Activated gamma-delta T cell treated with Interleukin-2 at 50 U/mL for 16 hours (primary cell): ENCODE measurements at places on chromosomes 4 and X.

DNA sequence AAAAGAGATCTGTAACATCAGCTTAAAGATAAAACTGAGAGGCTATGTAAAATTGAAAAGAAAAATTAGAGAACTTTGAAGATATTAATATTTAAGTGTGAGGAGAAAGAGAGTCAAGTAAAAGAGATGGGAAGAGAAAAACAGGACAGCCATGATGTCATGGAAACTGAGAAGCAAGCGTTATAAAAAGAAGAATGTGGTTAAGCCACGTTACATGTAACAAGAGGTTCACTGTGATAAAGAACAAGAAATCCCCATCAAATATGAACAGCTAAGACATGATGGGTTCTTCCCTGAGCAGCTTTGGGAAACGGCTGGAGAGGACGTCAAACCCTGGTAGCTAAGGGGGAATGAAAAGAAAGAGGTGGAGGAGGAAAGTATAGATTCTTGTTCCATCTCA lies 1269.3 kb upstream of the TENM3 start:
- DNase-seq, result no peak

DNA sequence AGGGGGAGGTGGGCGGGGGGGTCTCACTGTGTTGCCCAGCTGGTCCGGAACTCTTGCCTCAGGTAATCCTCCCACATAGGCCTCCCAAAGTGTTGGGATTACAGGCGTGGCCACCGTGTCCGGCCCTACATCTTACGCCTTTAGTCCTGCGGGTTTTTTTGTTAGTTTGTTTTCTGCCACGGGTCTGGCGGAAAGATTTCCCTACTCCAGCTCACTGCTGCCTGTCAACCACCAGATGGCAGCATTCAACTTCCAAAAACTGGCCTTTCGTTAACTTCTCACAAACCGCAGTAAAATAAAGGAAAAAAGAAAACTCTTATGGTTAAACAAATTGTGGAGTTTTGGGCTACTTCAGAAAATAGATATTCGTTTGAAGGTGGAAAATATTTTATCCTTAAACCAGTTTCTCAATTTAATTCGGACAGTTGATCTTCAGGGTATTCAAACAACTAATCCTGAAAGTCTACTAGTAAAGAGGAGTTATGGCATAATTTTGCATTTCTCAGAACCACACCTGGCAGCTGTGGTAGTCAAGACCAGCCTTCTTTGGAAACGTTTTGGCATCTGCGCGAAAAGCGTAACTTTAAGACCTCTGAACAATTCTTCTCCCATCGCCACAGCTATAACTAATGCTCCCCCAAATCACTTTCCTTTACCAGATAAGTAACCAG lies 41.1 kb downstream of the LUZP4 start:
- DNase-seq, result no peak

DNA sequence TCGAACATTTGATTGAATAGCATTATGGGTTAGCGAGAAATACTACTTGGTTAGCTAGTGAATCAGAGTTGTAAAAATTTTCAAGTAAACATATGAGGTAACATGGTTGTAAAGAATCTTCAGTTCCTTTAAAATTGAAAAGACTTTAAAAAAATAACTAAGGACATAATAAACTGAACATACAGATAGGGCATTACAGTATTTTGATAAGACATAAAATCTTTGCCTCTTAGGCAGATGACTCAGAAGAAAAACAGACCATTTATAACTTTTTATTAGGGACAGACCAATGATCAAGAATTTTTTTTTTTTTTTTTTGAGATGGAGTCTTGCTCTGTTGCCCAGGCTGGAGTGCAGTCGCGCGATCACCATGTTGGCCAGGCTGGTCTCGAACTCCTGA lies 43.1 kb downstream of the PNMA5 start:
- no peak for DNase-seq

- DNase-seq, result no peak
Observed at GRCh38 chrX:65961714-65962113, 78.2 kb downstream of the VSIG4 start.

DNA sequence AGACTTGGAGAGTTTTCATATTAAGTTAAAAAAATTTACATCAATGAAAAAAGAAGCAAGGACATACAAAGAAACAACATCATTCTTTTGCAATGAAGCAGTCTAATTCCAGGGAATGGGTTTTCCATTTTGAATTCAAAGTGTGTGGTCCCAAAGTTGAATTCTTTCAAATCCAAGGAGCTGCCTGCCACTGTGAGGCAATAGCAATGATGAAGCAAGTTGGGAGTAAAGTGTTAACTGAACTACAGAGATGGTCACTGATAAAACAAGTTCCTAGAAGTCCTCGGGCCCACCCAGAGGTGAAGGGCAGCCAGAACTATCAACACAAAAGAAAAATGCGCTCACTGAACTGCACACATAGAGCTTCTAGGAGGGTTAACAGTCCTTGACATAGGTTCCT lies 115.9 kb downstream of the RAB28 start:
- DNase-seq, result no peak

DNA sequence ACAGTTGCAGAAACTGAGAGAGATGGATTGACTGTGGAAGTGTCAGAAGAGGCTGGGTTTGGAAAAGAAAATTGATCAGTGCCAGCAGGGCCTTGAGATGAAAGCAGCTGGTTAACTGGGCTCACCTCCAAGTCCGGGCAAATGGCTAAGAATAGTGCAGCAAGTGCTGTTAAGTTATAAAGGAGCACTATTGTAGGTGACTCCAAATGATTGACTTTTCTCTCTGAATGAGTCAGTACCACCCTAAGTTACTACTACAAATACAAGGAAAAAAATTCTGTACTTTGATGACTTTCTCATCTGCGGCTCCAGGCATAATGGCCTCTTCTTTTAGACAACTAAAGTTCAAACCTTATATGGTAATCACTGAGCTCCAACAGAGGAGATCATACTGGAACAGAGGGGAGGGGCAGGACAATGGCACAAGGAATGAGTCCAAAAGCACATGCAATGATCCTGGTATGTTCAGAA lies 733.4 kb upstream of the INTU start:
- DNase-seq, result no peak

GRCh38 chr4:80268936-80269335 lies 2.5 kb downstream of the FGF5 start:
- no peak for DNase-seq

- DNase-seq, result no peak
Observed at GRCh38 chr4:41280010-41280409, 23.3 kb downstream of the UCHL1 start.

DNA sequence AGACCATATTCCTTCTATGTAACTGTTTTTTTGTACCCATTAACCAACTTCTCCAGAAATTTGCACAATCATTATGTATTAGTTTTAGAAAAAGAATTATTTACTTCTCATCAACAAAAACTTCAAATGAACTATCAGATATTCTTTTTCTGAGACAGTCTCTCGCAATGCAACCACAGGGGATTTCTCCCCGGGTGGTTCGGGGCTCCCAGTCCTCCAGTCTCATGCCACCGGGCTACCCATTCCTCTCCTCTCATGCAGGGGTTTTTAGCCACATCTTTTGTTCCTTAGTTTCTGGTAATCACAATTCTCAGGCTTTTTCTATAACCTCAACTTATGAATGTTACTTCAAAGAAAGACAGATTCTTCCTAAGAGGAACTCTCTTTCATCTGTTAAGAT lies 46.6 kb upstream of the CLNK start:
- DNase-seq, result no peak

DNA sequence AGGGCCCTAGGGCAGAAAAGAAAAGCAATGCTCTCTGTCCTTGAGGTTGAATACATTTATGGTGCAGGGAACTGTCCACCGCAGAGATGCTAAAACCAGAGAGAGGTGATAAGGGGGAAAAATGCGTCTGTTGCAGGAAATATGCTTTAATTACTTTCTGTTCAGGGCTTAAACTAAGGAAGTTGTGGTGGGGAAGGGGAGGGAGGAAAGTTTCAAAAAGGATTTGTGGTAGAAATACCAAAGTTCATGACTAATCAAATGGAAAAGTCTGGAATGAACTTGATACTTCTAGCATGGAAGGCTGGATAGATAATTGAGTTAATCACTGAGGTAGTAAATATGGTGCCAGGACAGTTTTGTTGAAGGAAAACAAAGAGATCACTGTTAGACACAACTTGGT lies 99.0 kb downstream of the ASB9 start:
- no peak for DNase-seq

GRCh38 chrX:14032406-14032805 lies 2.7 kb upstream of the GEMIN8 start:
- DNase-seq, result peak; percentile 57

- no peak for DNase-seq
Observed at GRCh38 chr4:85028910-85029309, 62.4 kb upstream of the WDFY3 start.

GRCh38 chrX:127259742-127260141 lies 440.2 kb downstream of the PRR32 start:
- no peak for DNase-seq

DNA sequence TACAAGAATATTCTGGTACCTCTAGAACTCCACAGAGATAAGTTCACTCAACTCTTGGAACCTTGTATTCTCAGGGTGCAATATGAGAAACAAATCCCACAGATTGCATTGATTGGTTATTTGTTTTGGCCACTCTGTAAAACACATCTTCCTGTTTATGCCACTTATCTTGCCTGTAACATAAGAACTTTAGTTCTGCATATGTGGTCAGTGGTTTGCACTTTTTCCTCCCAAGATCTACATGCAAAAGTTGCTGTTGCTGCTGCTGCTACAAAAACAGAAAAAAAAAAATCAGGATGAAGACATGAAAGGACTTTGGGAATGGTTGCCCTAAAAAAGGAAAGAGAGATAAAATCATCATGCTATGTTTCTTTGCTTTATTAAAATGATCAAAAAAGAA lies 9.6 kb downstream of the ODAPH start:
- no peak for DNase-seq

DNA sequence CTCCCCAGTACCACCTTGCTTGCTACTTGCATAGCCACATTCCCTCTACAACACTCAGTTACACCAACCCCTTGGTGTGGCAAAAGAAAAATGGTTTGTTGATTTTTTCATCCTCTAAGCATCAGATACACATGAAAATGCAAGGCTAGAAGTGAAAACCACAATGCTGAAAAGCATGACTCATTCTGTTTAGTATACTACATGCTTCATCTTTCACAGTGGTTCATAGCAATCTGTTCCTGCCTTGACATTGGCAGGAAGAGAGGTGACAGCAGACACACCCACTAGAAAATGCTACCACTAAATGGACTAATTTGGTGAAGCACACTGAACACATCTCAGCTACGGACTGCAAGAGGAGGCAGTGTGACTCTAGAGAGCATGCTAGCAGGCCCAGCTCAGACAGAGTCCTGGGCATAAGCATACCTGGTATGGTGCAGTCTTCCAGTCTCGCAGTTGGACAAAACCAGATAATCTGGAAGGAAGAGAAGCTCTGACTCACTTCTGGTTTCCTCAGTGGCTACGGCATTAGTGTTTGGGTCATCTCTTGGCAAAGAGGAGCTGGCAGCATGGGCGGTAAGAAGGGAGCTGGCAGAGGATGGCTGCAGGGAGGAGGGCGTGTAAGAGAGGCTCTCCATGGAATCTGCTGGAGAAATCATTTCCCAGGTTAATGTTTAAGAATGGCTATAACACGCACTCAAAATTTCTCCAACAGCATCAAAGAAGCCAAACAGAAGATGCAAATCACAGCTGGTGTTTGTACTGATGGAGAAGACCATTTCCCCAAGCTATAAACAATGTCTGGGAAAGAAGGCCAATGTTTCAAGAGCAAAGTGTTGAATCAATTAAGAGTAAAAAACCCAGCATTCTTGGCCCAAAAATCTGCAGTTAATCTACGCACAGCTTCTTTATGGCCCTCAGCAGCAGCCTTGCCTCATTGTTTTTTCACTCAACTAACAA lies 37.8 kb downstream of the GAB3 start:
- peak; percentile 34 for DNase-seq

DNA sequence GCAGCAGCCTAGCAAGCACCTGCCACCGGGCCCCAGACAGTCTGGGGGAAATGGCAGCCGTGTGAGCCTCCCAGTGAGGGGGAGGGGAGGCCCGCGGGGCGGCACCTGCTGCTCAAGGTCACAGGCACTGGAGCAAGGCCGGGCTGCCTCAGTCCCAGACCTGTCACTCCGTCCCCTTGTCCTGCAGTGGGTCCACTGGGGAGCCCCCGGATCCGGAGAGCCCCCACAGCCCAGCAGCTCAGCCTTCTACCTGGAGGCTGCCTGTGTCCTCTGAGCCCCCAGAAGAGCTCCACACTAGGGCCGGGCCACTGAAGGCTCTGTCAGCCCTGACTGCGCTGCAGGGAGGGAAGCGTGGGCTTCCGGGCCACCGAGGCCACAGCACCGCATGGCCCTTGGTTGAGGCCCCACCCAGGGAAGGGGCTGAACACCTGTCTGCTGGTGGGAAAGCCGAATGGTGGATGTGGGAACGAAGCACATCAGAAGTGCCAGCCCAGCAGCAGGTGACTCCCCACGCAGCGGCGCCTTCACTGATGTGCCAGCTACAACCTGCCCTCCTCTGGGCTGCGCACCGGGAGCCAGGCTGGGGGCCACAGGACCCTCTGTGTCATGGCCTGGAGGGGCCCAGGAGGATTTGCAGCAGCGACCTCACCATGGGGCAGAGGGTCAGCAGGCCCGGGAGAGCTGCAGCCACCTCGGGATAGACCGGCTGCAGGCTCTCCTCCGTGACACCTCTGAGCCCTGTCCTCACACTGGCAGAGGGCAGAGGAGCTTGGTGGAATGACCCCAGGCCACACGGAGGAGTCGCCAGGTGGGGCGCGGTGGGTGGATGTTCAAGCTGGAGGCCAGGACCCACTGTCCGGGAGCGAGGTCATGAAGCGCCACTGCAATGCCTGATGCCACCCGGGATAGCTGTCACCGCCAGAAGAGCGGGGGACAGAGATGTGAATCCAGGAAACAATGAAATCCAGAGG lies 35.0 kb upstream of the MXD4 start:
- DNase-seq, result no peak

- no peak for DNase-seq
Observed at GRCh38 chr4:159205466-159205865, 102.6 kb downstream of the RAPGEF2 start.

DNA sequence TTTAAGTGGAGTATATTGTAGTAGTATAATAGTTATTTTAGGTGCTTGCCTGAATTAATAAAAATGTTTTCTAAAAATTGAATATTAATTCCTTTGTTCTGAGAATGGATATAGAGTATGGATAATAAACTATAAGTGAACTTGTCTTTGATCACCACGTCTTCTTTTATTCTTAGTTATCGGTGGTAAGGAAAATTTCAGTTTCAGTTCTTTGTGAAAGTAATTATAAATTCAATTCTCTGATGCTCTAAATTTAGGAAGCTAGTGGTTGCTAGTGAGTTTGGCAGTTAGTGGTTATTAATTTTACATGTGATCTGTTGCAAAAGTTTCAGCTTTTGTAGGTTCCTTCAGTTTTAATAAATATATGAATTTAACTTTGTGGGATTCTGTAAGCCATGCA lies 30.8 kb downstream of the MRPL1 start:
- no peak for DNase-seq

- DNase-seq, result no peak
Observed at GRCh38 chrX:10759141-10759799, 138.9 kb upstream of the MID1 start.

GRCh38 chr4:7252510-7253340 lies 60.4 kb downstream of the SORCS2 start:
- no peak for DNase-seq

GRCh38 chr4:111323496-111323895 lies 700.6 kb upstream of the PITX2 start:
- DNase-seq, result no peak

GRCh38 chrX:28127662-28128061 lies 146.4 kb upstream of the DCAF8L1 start:
- no peak for DNase-seq
